ENCODE measurements at places on chromosomes 1 and 21. TPM values are rescaled to one million over a fixed set of nuclear protein-coding genes. Genes with fewer than 3 reads are reported as not detected.

DNA sequence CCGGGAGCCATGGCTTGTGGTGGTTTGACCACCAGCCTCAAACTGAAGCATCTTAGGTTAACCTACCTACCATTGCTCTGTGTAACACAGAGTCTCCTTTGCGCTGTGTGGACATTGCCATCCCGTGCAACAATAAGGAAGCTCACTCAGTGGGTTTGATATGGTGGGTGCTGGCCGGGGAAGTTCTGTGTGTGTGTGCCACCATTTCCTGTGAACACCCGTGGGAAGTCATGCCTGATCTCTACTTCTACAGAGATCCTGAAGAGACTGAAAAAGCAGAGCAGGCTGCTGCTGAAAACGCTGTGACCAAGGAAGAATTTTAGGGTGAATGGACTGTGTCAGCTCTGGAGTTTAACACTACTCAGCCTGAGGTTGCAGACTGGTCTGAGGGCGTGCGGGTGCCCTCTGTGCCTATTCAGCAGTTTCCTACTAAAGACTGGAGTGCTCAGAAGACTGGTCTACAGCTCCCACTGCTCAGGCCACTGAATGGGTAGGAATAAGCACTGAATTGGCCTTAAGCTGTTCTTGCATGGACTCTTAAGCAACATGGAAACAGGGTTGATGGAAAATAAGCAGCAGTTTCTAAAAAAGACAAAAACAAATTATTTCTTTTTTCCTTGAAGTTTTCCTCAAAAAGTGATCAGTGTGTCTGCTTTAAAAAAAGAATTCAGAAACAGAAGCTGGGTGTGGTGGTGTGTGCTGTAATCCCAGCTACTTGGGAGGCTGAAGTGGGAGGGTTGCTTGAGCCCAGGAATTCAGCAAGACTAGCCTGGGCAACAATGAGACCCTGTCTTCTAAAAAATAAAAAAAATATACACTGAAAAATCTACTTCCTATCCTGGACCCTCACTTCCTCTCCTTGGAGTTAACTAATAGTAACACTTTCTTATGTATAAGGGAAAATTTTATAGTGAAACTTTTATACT, 14.6 kb downstream of the CEP350 start:
- no peak for DNase-seq

Gene SPRR1B
- 0.63 TPM for total RNA-seq

DNA sequence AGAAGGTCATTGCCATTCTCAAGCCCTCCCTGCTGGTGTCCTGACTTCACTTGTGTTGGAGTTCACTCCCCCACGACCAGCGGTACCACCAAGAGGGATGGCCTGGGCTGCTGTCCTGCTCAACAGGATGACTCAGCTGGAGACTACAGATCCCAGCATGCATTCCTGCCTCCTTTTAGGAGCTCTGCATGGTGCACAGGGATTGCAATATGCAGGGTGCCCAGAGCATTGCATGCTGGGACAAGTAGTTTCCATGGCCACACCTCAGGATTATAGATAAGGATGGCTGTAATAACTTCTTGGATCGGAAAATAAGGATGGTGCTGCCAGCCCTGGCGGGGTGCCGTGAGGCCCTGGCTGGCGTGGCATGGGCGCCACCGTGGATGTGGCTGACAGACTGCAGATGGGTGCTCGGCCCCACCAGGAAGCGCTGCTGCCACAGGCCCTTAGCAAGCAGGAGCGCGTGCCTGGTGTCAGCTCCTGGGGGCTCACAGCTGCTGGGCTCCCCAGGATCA, 150.0 kb downstream of the CASZ1 start:
- DNase-seq = peak; percentile 18

DNA sequence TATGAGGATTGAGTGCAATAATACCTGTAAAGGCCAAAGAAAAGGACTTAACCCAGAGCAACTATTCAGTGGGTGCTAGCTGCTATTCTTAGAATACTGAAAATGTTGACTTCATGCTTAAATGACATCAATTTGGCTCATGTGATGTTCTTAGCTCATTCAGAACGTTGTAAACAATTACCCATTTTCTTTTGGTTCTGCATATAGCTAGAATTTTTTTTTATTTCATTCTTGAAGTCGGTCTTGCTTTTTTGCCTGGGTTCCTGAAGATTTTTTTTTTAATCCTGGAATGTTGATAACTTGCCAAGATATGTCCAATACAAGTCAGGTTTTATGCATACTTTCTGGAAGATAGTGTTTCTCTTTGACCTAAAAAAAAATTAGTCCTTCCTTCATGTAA, 772.0 kb downstream of the LTN1 start:
- no peak for DNase-seq

Gene CCDC185
- total RNA-seq = not detected

DNA sequence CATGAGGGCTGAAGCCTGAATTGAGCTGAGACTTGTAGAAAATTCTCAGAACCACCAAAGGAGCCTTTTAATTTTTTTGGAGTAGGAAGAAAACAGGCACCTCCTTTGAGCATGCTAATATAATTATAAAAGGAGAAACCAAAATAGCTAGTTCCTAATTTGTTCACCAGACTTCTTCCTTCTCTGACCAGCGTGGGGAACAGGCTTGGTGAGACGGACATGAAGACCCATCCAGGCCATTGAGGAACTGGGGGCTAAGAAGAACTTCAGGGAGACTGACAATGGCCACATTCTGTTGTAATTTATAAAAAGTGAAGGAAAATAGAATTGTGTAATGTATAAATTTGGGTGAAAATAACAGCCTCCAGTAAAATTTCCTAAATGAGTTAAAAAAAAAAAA, 62.6 kb downstream of the MAN1C1 start:
- DNase-seq = no peak

DNA sequence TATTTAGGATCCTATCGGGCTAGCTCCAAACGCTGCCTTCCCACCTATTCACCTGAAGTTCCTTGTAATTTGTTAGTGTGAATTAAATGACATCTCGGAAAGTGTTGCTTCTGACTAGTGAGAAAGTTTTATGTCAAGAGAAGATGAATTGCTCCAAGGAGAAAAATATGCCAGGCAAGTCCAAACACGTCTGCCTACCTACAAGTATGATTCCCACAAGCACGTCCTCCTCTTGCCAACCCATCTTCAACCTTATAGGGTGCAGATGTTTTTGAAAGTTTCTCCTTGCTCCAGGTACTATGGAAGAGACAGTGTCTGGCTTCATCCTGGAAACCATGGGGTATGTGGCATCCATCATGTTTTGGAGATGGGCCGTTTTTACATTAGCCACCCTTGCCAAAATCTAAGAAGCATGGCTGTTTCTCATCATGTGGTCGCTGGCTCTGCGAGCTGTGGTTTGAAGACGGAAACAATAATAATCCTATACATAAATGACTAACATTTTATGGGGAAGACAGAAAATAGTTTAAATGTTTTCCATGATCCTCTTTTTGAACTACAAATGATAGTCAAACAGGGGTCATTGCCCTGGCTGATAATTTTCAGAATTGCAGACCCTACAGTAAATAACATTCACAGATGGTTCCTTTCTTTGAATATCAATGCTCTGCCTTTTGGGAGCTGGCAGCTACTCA, 505.8 kb downstream of the SMYD3 start:
- no peak for DNase-seq

Gene S100A8
- total RNA-seq = not detected

Gene LCA5L
- 4.4 TPM for total RNA-seq

DNA sequence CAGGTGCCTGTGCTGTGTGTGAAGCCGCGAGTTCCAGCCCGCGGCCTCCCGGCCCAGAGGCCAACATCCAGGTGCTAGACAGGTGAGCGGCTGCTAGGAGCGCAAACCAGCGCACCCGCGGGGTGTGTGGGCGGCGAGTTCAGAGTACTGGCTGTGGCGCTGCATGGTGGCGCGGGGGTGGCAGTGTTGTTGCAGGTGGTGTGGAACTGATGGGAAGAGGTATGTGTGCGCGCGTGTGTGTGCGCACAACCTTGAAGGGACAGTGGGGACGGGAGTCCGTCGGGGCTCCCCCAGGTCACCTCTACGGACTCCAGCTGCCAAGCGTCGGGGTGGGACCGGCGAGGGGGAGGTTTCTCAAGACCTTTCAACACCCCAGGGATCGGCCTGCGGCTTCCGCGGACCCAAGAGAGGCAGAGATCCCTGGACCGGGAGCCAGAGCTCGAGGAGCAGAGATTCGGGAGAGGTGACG, 433 bp upstream of the DMBX1 start:
- no peak for DNase-seq

- no peak for DNase-seq
These were observed 442.1 kb downstream of the PTBP2 start for GRCh38 chr1:97163591-97164275.

DNA sequence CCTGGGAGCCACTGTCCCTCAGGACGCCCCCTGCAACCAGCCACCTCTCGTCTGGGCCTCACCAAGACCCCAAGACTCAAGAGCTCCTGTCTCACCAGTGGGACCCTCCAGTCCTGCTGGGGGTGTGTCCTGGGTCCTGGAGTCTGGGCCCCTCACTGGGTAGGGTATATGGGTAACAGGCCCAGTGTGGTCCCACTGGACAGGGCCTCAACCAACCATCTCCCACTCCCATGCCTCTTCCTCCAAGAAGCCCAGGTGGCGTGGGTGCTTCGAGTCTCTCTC, 725 bp upstream of the VWA1 start:
- no peak for DNase-seq
